ENCODE measurements at places on chromosomes 12 and 14.

- DNase-seq: no peak
- no peak overlapping the region for H3K4me3 ChIP-seq
- no peaks in the 10 kb centered on the region for H3K4me1 ChIP-seq
- no peak overlapping the region for H3K27ac ChIP-seq
Measured at GRCh38 chr14:61381553-61381952, 60.2 kb downstream of the PRKCH start.

DNA sequence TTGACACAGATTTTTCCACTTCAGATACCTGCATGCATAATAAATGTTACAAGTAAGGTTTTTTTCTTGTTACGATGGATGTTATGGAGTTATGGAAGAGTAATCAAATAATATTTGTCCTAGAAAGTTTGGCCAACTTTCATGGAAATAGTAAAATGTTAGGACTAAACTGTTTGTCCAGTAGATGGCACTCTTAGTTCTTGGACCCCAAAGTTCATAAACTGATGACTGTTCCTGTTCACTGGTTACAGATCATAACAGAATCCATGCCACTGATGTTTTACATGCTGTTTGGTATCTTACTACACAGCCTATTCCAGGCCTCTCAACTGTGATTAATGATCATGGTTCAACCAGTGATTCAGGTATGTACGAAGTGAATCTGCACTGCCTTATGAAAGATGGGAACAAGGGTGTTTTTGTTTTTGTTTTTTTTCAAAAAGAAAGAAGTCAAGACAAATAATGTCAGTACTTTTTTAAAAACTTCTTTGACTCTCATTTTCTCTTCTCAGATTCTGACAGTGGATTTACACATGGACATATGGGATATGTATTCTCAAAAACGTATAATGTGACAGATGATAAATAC is 48.8 kb upstream of the SLCO1C1 start:
- no peak overlapping the region for H3K27ac ChIP-seq
- H3K36me3 ChIP-seq: no peaks in the 10 kb centered on the region
- no peaks in the 10 kb centered on the region for H3K4me1 ChIP-seq
- H3K27me3 ChIP-seq: no peaks in the 10 kb centered on the region

DNA sequence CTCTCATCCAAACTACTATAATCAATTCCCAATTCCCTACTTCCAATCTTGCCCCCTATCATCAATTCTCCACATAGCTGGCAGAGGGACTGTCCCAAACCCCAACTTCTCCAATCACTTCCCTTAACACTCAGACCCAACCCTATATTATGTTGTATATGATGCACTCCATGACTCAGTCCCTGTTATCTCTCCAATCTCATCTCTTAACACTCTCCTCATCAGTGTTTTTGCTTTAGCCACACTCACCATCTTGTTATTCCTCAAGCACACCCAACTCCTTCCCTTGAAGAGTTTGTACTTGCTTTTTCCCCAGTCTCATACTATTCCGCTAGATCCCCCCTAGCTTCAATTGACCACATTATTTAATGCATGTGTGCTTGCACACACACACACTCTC is 4.9 kb downstream of the RHOJ start:
- H3K4me3 ChIP-seq: no peak overlapping the region
- no peaks in the 10 kb centered on the region for H3K4me1 ChIP-seq
- H3K27me3 ChIP-seq: no peaks in the 10 kb centered on the region

DNA sequence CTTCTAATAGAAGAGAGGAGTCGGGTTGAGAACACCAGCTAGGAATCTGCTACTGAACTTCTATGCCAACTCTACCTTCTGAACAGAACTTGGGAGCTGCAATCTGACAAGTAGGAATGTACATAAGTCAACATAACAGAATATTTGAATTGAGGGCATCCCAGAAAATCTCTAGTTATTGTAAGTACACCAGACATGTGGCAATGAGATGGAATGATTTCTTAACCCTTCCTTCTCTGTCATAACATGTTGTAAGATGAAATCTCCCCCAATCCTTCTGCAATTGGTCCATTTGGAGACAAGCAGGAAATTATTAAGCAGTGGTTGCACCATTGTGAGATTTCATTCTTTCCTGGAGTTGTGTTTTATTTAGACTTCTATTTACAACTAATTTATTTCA is 68.7 kb upstream of the TMPO start:
- H3K27me3 ChIP-seq: no peaks in the 10 kb centered on the region
- no peak overlapping the region for H3K4me3 ChIP-seq
- H3K27ac ChIP-seq: no peak overlapping the region
- no peak for DNase-seq

DNA sequence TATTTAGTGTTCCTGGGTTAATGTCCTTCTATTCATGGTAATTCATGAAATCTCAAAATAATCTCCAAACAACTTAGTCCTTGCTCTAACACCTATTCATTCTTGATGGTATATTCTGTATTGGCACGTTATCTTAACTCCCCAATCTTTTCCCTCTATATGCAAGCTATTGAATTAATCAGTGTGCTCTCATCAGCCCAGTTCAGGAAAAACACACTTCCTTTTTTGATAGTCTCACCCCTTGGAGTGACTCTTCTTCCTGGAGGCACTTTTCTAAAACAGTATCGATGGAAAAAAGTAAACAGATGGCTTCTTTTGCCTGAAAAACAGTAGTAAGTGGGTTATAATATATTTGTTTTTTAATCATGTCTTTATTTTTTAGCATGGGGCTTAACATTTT is 28.6 kb downstream of the TULP3 start:
- no peak overlapping the region for H3K27ac ChIP-seq
- no peaks in the 10 kb centered on the region for H3K27me3 ChIP-seq
- H3K4me3 ChIP-seq: no peak overlapping the region
- no peaks in the 10 kb centered on the region for H3K4me1 ChIP-seq
- H3K36me3 ChIP-seq: peaks cover 2% of the 10 kb centered on the region

- peak overlapping the region; percentile 99 for H3K27ac ChIP-seq
- peak; percentile 97 for DNase-seq
- no peaks in the 10 kb centered on the region for H3K27me3 ChIP-seq
- H3K4me1 ChIP-seq: peaks cover 11% of the 10 kb centered on the region
Measured at GRCh38 chr12:121576851-121577391, 3.9 kb downstream of the KDM2B start.

- H3K4me1 ChIP-seq: no peaks in the 10 kb centered on the region
- no peak overlapping the region for H3K27ac ChIP-seq
- H3K27me3 ChIP-seq: no peaks in the 10 kb centered on the region
- DNase-seq: peak; percentile 75
- no peak overlapping the region for H3K4me3 ChIP-seq
- H3K36me3 ChIP-seq: peaks cover 7% of the 10 kb centered on the region
Measured at GRCh38 chr12:69254046-69254445, 14.7 kb downstream of the CPSF6 start.

GRCh38 chr14:69048456-69048855 is 69.4 kb upstream of the ACTN1 start:
- no peak for DNase-seq

DNA sequence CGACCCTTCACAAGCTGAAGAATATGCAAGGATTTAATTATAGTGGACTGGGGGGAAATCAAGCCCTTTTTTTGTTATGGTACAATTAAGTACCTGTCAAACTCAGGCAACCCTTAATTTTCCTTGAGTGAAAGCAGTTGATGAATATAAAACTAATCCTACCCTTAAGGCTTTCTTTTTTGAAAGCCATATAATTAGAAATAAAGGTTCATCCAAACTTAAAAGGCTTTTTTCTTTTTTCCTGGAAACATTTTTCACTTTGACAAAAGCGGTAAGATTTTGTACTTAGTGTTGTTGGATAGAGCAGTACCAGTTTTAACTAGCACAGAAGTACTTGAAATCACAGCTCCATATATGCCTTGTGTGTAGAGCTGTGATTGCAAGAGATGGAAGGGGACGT is 91.9 kb upstream of the MANSC4 start:
- H3K4me1 ChIP-seq: no peaks in the 10 kb centered on the region
- H3K4me3 ChIP-seq: no peak overlapping the region
- no peaks in the 10 kb centered on the region for H3K36me3 ChIP-seq
- DNase-seq: no peak

- no peak for DNase-seq
- H3K4me1 ChIP-seq: no peaks in the 10 kb centered on the region
Measured at GRCh38 chr14:70392676-70393075, 24.2 kb downstream of the SYNJ2BP start.

- H3K27me3 ChIP-seq: no peaks in the 10 kb centered on the region
- no peak overlapping the region for H3K27ac ChIP-seq
- peaks cover 2% of the 10 kb centered on the region for H3K4me1 ChIP-seq
- H3K36me3 ChIP-seq: no peaks in the 10 kb centered on the region
- H3K4me3 ChIP-seq: no peak overlapping the region
Measured at GRCh38 chr14:103019826-103020225, 37.5 kb downstream of the CDC42BPB start.

DNA sequence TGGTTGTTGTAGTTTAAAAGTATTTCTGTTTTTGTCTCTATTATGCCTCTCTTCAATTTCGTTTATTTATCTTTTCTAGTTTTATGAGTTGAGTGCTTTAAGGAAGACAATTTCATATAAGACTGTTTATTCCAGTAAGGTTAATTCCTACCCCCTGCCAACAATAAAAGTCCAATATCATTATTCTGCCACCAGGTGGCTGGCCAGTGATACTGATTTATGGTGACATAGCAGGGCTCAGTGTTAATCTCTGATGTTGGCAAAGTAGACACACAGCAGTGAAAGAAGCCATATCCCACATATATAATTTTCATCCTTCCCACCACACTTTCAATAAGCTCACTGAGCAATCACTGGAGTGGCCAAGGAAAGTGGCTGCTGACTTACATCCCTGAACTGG is 69.0 kb upstream of the BMP4 start:
- no peak overlapping the region for H3K4me3 ChIP-seq
- no peaks in the 10 kb centered on the region for H3K4me1 ChIP-seq
- H3K27ac ChIP-seq: no peak overlapping the region
- no peaks in the 10 kb centered on the region for H3K36me3 ChIP-seq
- DNase-seq: peak; percentile 18

GRCh38 chr12:131553096-131553777 is 157.7 kb upstream of the SFSWAP start:
- no peaks in the 10 kb centered on the region for H3K36me3 ChIP-seq
- H3K27ac ChIP-seq: no peak overlapping the region
- no peak for DNase-seq
- H3K4me3 ChIP-seq: no peak overlapping the region
- no peaks in the 10 kb centered on the region for H3K4me1 ChIP-seq

- no peaks in the 10 kb centered on the region for H3K27me3 ChIP-seq
- DNase-seq: no peak
- H3K27ac ChIP-seq: no peak overlapping the region
- no peak overlapping the region for H3K4me3 ChIP-seq
- H3K4me1 ChIP-seq: peaks cover 4% of the 10 kb centered on the region
Measured at GRCh38 chr12:112111931-112112330, 3.3 kb upstream of the NAA25 start.

DNA sequence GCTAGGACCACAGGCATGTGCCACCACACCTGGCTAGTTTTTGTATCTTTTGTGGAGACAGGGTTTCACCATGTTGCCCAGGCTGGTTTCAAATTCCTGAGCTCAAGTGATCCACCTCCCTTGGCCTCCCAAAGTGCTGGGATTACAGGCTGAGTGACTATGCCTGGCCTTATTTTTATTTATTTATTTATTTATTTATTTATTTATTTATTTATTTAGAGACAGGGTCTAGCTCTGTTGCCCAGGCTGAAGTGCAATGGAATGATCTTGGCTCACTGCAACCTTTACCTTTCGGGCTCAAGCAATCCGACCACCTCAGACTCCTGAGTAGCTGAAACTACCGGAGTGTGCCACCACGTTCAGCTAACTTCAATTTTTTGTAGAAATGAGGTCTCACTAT is 117.0 kb upstream of the MAX start:
- no peak for DNase-seq
- H3K27me3 ChIP-seq: no peaks in the 10 kb centered on the region
- no peak overlapping the region for H3K4me3 ChIP-seq
- peaks cover 2% of the 10 kb centered on the region for H3K4me1 ChIP-seq
- H3K27ac ChIP-seq: no peak overlapping the region
- no peaks in the 10 kb centered on the region for H3K36me3 ChIP-seq

GRCh38 chr12:31590642-31591379 is at the start of gene DENND5B:
Gene DENND5B, minus strand, starts transcription at chr12:31591136. Its CDS starts 304 bp downstream, at chr12:31590832.
- peak; percentile 70 for DNase-seq
- H3K27ac ChIP-seq: peak within 1 kb of the TSS; percentile 35
- H3K4me1 ChIP-seq: peaks cover 4% of the 10 kb centered on the region
- peak within 1 kb of the TSS; percentile 85 for H3K4me3 ChIP-seq
- H3K36me3 ChIP-seq: no peaks in the 10 kb centered on the region

DNA sequence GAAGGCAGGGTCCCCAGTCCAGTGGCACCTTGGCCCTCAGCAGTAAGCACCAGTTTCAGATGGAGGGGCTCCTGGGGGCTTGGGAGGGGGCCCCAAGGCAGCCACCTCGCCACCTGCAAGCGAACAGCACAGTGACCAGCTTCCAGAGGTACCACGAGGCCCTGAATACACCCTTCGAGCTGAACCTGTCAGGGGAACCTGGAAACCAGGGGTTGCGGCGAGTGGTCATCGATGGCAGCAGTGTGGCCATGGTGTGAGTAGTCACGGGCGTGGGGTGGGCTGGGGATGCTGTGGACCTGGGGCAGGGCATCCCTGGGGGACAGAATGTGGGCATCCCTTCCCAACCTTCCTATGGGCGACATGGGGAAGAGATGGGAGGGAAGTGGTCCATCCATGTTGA is 11.2 kb downstream of the NYNRIN start:
- no peak overlapping the region for H3K27ac ChIP-seq
- H3K27me3 ChIP-seq: no peaks in the 10 kb centered on the region
- no peak for DNase-seq
- no peak overlapping the region for H3K4me3 ChIP-seq

- no peak overlapping the region for H3K27ac ChIP-seq
- peaks cover 8% of the 10 kb centered on the region for H3K4me1 ChIP-seq
- H3K27me3 ChIP-seq: no peaks in the 10 kb centered on the region
- no peak overlapping the region for H3K4me3 ChIP-seq
- no peak for DNase-seq
- peaks cover 24% of the 10 kb centered on the region for H3K36me3 ChIP-seq
Measured at GRCh38 chr12:56255671-56256070, 2.5 kb downstream of the ANKRD52 start.

- no peaks in the 10 kb centered on the region for H3K27me3 ChIP-seq
- DNase-seq: no peak
- no peak overlapping the region for H3K4me3 ChIP-seq
Measured at GRCh38 chr12:19070341-19070740, 59.2 kb upstream of the PLEKHA5 start.

- H3K36me3 ChIP-seq: no peaks in the 10 kb centered on the region
- H3K4me3 ChIP-seq: no peak overlapping the region
- no peaks in the 10 kb centered on the region for H3K27me3 ChIP-seq
- no peak overlapping the region for H3K27ac ChIP-seq
Measured at GRCh38 chr12:104486943-104487819, 30.4 kb downstream of the CHST11 start.

DNA sequence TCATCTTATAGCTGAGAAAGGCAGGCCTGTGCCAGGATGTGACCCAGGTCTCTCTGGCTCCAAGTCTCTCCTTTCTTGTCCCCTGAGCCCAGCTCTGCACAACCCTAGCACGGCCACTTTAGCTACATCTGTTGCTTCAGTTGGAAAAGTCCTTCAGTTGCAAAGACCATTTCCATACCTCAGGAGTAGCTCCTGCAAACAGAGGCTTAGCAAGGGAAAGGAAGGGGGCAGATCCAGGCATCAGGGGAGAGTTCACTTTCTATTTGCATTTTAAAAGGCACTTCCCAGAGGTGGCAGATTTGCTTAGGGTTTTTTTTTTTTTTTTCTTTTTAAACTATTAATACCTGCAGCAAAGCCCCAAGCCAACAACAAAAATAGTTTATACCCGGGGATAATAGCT is 3.0 kb upstream of the PITPNM2 start:
- H3K4me1 ChIP-seq: peaks cover 3% of the 10 kb centered on the region
- no peak for DNase-seq
- no peaks in the 10 kb centered on the region for H3K27me3 ChIP-seq

Data from mesendoderm (in vitro differentiated cells).